ENCODE measurements at places on chromosomes 5 and 9. TPM values are rescaled to one million over a fixed set of nuclear protein-coding genes. Genes with fewer than 3 reads are reported as not detected.

FOXD4L6 gene
- total RNA-seq: not detected

NAIF1 gene
- 9.8 TPM for total RNA-seq

CDH6 gene
- total RNA-seq: not detected

C5 gene
- 1.4 TPM for total RNA-seq

HMCN2 gene
- not detected for total RNA-seq

KIF3A gene
- 12.7 TPM for total RNA-seq

SPINK5 gene
- total RNA-seq: not detected

SPATA31A3 gene
- total RNA-seq: not detected

FOXD4 gene
- not detected for total RNA-seq

ABITRAM gene
- total RNA-seq: 17.3 TPM

TBC1D13 gene
- total RNA-seq: 22.7 TPM

ANXA2R gene
- 5.3 TPM for total RNA-seq

NUDT2 gene
- 42.9 TPM for total RNA-seq

Data from activated naive CD4-positive, alpha-beta T cell treated with anti-CD3 and anti-CD28 coated beads, Interleukin-2, amount 50 U/mL, for 72 hours (primary cell).